ENCODE measurements at places on chromosomes 5 and 9.

DNA sequence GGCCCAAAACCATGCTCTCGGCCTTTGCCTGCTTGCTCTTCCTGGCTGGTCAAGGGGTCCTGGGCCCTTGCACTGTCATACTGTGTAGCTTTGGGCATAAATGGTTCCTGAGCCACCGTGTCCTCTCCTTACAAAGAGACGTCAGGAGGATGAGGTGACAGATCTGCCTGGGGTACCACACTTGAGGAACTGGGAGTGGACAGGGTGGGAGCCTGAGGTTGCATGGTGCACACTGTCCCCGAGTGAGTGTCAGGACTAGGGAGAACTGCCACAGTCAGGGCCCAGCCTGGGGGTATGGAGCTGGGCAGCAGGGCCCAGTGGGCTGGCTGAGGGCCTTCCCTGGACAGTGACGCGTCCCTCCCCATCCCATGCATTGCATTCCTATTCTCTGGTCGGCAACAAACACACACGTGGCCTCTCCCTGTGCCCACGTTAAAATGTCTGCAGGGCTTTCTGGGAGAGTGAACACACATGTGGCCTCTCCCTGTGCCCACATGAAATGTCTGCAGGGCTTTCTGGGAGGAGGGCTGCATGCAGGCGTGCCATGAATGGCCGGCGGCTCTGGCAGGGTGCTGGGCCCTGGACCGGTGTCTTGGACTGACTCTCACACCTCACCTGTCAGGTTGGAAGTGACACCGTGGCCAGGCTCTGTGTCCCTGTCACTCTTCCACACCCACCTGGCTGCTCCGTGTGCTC lies 122.1 kb upstream of the COL5A1 start:
- DNase-seq: no peak

GRCh38 chr9:109166171-109166770 lies 778 bp downstream of the FRRS1L start:
- no peak for DNase-seq

GRCh38 chr9:79433703-79434102 lies 138.1 kb upstream of the TLE4 start:
- DNase-seq: no peak

- DNase-seq: no peak
Measured at GRCh38 chr5:154031937-154032489, 6.7 kb downstream of the FAM114A2 start.

- DNase-seq: peak; percentile 87
Measured at GRCh38 chr9:137605121-137606004, at the start of gene ARRDC1. ARRDC1 (plus strand) TSS chr9:137605686; CDS start chr9:137605718, 32 bp downstream.

DNA sequence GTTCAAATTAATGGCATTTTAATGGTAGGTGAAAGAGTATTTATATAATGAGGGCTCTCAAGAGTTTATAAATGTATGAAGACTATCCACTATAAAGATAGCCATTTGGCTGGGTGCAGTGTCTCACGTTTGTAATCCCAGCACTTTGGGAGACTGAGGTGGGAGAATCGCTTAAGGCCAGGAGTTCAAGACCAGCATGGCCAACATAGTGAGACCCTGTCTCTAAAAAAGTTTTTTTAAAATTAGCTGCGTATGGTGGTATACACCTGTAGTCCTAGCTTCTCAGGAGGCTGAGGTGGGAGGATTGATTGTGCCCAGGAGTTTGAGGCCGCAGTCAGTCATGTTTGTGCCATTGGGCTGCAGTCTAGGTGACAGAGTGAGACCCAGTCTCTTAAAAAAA lies 61.6 kb downstream of the ERBIN start:
- DNase-seq: no peak

GRCh38 chr9:720239-720881 lies 121.1 kb upstream of the DMRT1 start:
- DNase-seq: no peak

DNA sequence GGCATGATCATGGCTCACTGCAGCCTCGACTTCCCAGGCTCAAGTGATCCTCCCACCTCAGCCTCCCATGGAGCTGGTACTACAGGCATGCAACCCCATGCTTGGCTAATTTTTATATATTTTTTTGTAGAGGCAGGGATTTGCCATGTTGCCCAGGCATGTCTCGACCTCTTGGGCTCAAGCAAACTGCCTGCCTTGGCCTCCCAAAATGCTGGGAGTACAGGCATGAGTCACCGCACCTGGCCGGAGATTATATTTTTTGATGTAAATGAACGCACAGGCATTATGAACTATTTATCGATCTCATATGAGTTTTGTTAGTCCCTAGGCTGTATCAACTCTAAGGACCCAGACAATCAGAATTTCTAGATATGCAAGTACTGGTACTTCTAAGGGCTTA lies 25.5 kb upstream of the CEP120 start:
- DNase-seq: no peak

DNA sequence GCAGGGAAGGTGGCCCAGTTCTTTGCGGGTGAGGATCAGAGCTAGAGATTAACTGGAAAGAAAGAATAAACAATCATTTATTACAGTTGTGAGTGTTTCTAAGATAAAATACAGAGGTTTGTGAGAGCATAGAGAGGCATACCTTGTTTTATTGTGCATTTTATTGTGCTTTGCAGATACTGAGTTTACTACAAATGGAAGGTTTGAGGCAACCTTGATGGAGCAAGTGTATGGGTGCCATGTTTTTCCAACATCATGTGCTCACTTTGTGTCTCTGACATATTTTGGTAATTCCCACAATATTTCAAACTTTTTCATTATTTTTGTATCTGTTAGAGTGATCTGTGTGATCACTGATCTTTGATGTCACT lies 715 bp upstream of the C5orf34 start:
- DNase-seq: no peak

DNA sequence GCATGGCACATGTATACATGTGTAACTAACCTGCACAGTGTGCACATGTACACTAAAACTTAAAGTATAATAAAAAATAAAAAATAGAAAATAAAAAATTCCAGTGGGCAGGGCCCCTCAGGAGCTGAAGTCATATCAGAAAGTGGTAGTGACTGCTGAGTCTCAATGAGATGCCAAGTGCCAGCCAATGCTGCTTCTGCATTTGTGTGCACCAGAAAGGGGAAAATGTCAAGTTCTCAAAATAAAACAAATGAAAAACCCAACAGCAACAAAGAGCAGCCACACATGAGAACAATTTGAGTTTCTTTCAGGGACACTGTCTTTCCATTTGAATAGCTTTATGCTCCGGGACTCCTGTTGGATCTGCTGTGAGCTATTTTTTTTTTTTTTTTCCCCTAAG lies 117.2 kb upstream of the CCDC112 start:
- DNase-seq: no peak

DNA sequence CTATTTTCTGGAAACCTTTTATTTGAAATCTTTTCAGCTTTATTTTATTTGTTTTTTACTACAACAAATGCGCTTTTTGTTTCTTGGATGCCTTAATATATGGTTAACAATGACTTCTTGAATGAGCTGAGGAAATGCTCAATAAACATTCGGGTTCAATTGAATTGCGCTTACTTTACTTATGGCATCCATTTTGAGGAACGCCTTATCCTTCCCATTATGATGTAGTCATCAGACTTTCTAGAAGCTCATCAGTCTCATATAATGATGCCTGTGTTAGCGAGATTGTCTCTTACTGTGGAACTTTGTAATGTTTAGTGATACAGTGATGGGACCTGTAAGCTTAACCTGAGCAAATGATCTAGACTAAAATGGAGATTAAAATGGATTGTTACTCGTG lies 916 bp downstream of the SHLD3 start:
- DNase-seq: no peak

DNA sequence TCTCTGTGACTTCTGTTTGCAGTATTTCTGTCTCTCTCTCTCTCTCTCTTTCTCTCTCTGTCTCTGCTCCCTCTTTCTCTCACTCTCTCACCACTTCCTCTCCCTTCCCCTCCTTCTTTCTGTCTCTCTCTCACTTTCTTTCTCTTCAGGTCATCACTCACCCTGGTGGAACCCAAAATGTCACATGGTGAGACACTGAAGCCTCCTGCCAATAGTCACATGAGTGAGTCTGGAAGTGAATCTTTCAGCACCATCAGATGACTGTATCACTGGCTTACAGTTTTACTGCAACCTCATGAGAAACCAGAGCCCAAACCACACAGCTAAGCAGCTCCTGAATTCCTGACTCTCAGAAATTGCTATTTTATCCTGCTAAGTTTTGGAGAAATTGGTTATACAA lies 414.6 kb downstream of the CAAP1 start:
- DNase-seq: no peak

DNA sequence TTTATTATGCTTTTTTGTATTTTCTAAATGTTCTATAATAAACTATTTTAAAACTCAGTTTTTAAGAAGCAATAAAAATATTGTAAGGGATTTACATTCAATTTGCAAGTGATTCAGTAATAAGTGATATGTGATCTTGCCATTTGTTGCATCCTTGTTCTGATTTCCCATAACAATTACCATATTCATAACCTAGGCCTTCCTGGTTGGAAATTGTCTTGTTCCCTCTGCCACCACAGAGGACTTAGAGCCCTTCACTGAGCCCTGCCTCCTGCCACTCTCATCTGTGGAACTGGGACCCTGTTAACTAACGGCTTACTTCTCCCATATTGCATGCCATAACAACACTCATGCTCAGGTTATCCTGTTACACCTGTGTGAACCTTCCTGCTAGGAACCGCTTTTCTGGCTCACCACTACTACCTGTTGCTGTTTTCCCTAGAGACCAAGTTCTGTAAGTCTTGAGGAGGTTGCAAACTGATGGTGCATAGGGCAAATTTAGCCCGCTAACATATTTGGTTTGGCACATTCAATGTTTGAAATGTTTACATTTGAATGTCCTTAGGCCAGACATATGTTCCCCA lies 32.9 kb upstream of the DTWD2 start:
- no peak for DNase-seq

DNA sequence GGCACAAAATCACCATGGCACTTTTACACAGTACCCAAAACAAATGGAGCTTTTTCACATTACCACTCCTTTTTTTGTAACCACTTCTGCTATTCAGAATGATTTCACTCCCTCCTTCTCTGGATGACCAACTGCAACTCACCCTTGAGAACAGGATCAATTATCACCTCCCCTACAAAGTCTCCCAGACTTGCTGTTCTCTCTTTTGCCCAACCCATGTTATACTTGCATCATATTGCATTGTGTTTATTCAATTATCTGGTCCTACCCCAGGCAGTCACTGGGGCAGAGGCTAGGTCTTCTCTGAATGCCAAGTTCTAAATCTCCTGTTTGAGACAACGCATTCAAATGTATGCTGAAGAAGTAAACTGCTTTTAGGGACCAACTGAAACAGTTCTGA lies 96.0 kb downstream of the GPR21 start:
- DNase-seq: no peak

GRCh38 chr9:13035822-13036221 lies 243.7 kb downstream of the MPDZ start:
- no peak for DNase-seq

DNA sequence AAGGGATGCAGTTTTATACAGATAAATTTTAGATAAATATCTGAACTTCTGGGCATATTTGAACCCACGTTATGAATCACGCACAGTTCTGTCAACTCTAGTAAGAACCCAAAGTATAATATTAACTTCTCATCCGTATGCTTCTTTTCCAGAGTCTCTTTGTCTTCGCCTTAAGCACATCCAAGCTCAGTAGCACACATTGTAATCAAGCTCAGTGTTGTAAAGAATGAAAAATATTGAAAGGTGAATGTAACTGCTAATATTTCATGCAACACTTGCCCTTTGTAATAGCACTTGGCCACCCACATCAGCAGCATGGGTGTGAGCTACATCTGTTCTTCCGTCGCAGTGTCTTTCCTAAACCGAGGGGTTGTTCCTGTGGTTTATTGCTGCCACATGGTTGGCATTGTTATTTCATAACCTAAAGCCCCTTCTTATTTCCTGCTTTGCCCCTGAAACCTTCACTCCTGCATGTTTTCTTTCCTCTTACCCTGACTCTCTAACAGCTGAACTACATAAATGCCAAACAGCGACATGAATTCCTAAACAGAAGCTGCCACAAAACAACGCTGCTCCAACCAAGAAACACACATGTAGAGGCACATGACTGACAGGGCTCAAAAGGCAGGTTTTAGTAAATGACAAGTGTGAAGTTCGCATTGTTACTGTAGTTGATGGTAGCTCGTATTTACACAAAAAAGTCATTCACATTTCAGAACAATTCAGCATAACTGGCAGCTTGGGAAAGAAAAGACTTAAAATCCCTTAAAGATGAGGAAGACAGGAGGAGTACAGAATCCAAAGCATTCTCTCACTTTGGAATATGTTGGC lies 190.1 kb upstream of the MEF2C start:
- DNase-seq: no peak

DNA sequence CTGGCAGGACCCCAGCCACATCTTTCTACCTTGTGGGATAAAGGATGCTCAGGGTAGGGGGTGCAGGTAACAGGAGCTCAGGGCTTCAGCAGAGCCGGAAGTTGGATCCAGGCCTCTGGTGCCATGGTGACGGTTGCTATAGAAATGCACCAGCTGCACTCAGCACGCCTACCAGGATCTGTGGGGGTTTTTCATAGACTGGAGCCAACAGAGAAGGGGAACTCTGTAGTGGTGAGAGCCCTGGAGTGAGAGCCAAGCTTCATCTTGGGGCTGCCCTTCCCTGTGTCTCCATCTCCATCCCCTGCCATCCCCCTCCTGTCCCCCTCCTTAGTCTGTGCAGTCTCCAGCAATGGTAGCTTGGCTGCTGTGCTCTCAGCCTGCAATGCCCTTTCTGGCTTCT lies 27.5 kb upstream of the BOD1 start:
- DNase-seq: no peak

GRCh38 chr5:59449905-59450644 lies 443.5 kb downstream of the PDE4D start:
- DNase-seq: no peak

DNA sequence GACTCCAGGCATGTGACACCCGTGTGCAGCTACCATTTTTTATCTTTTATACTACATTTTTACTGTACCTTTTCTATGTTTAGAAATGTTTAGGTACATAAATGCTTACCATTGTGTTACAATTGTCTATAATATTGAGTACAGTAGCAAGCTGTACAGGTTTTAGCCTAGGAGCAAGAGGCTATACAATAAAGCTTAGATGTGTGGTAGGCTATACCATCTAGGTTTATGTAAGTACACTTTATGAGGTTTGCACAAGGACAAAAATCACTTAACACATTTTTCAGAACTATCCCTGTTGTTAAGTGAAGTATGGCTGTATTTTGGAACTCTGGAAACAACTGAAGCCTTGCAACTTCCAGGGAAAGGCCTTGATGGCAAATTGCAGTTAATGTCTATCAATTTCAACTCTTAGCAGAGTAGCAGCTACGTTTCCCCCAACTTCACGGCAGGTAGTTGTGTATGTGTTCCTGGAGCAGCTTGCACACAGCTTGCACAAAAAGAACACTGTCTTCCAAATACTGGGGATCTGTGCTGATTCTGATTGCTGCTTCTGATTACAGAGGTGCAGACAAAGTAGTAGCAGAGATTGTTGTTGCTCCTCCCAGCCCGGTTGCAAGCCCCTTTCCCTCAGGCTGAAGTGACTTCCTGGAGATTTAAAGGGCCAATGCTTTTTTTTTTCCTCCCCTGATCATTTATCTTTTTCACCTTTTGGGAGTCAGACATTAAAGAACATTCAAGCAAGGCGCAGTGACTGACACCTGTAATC lies 30.0 kb downstream of the SIL1 start:
- DNase-seq: no peak

Data from stimulated activated CD4-positive, alpha-beta T cell treated with anti-CD3 and anti-CD28 coated beads, Interleukin-15, amount 100 ng/mL, for 48 hours (primary cell).